SW 1271 (cell line): ENCODE measurements at places on chromosomes 7 and 10.

- DNase-seq = no peak
Observed at GRCh38 chr10:112262546-112262945, 20.7 kb upstream of the TECTB start.

- peak; percentile 40 for DNase-seq
Observed at GRCh38 chr7:50632561-50633413, 67.6 kb upstream of the DDC start.

DNA sequence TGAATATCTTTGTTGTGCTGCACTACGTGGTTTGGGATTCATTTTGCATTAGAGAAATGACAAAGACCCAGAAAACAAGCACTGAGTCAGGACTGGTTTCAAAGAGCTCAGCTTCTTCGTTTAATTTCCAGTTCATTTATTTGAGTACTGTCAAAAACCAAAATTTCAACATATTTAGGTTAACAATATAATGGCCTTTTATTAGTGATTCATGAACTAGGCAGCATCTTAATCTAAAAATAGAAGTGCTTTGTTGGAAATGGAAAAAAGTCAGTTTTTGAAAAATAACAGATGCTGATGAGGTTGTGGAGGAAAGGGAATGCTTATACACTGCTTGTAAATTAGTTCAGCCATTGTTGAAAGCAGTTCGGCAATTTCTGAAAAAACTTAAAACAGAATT, 856.4 kb downstream of the LRMDA start:
- DNase-seq = no peak

- DNase-seq = no peak
Observed at GRCh38 chr10:70982443-70982842, 94.1 kb upstream of the PCBD1 start.

GRCh38 chr10:103889121-103889720, 28.8 kb downstream of the STN1 start:
- no peak for DNase-seq
